ENCODE measurements at places on chromosomes 2 and 18.

DNA sequence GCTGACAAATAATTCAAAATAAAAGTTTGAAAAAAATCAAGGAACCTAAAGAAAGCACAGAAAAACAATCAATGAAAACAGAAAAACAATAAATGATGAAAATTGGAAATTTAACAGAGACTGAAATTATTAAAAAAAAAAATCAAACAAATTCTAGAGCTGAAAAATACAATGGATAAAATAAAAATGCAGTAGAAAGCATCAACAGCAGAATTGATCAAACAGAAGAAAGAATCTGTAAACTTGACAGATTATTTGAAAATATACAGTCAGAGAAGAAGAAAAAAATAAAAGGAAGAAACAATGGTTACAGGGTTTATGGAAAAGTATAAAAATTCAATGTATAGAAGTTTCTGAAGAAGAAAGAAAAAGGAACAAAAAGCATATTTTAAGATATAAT lies 16.2 kb downstream of the SERPINB4 start:
- no peak for DNase-seq

GRCh38 chr2:71498261-71498701 lies 44.9 kb downstream of the DYSF start:
- no peak for DNase-seq

DNA sequence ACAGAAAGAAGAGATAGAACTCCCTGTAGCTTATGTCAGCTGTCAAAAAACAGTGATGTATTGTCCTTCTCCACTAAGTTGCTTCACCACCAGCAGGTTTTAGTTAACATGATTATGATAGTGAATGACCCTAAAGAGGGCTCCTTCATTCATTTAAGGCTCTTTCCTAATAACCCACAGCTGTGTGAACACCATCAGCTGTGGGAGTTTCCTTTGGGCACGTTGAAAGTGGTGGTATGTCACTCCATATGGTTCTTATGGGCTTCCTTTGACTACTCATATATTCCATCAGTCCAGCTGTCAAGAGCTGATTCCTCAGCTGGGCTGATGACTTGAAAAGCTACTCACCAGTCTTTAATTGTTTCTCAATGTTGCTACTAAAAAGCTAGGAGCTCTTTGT lies 210.3 kb downstream of the UBE2E3 start:
- no peak for DNase-seq

DNA sequence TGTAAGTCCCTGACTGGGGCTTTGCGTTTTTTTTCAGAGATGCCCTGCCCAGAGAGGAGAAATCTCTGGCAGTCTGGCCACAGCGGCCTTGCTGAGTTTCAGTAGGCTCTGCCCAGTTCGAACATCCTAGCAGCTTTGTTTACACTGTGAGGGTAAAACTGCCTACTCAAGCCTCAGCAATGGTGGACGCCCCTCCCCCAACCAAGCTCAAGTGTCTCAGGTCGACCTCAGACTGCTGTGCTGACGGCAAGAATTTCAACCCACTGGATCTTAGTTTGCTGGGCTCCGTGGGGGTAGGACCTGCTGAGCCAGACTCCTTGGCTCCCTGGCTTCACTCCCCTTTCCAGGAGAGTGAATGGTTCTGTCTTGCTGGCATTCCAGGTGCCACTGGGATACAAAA lies 31.7 kb downstream of the L3MBTL4 start:
- DNase-seq = no peak

GRCh38 chr2:15331787-15332186 lies 229.3 kb downstream of the NBAS start:
- no peak for DNase-seq

GRCh38 chr2:80852079-80852807 lies 547.7 kb upstream of the LRRTM1 start:
- no peak for DNase-seq
